Upper lobe of left lung (tissue), 6 donors: ENCODE measurements at places on chromosomes 6 and 20. TPM values are rescaled to one million over a fixed set of nuclear protein-coding genes. Genes with fewer than 3 reads are reported as not detected.

DNA sequence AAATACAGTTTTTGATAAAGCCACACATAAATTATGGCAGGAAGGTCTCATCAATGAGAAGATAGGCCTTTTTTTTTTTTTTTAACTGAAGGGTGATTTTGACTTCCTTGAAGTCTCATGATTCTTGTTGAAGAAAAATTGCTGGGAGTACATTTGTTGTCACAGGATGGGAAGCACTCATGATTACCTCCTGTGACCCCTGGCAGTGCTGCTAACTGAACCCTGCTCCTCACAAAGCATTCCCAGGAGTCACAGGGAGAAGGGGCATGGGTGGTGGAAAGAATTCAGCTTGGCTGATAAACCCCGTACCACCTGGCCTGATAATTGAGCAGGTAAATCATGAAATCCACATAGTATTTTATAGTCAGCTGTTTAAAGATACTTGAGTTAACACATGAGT is 86.9 kb downstream of the CD109 start:
- DNase-seq, result no peak
- no peaks in the 10 kb centered on the region for H3K4me1 ChIP-seq
- no peak overlapping the region for H3K4me3 ChIP-seq
- no peak overlapping the region for H3K27ac ChIP-seq
- H3K27me3 ChIP-seq, result no peaks in the 10 kb centered on the region

GRCh38 chr6:148776321-148777308 is 29.8 kb downstream of the UST start:
- no peak overlapping the region for H3K4me3 ChIP-seq
- no peaks in the 10 kb centered on the region for H3K27me3 ChIP-seq
- no peaks in the 10 kb centered on the region for H3K36me3 ChIP-seq
- DNase-seq, result no peak
- peaks cover 12% of the 10 kb centered on the region for H3K4me1 ChIP-seq
- H3K27ac ChIP-seq, result no peak overlapping the region

The PIGT gene
- total RNA-seq, result 67.4 TPM

- H3K36me3 ChIP-seq, result no peaks in the 10 kb centered on the region
- no peak overlapping the region for H3K4me3 ChIP-seq
- no peak overlapping the region for H3K27ac ChIP-seq
- H3K4me1 ChIP-seq, result no peaks in the 10 kb centered on the region
Measured at GRCh38 chr6:156185113-156185512, 592.1 kb upstream of the ARID1B start.

The ECT2L gene
- total RNA-seq, result 28.4 TPM

- no peaks in the 10 kb centered on the region for H3K4me1 ChIP-seq
- H3K27ac ChIP-seq, result no peak overlapping the region
- H3K36me3 ChIP-seq, result no peaks in the 10 kb centered on the region
- H3K4me3 ChIP-seq, result no peak overlapping the region
- no peaks in the 10 kb centered on the region for H3K27me3 ChIP-seq
- no peak for DNase-seq
Measured at GRCh38 chr6:85261271-85261670, 188.6 kb upstream of the NT5E start.

- H3K36me3 ChIP-seq, result no peaks in the 10 kb centered on the region
- H3K27me3 ChIP-seq, result no peaks in the 10 kb centered on the region
- no peak overlapping the region for H3K4me3 ChIP-seq
- no peaks in the 10 kb centered on the region for H3K4me1 ChIP-seq
Measured at GRCh38 chr20:60986506-60987156, 265.4 kb upstream of the CDH4 start.

DNA sequence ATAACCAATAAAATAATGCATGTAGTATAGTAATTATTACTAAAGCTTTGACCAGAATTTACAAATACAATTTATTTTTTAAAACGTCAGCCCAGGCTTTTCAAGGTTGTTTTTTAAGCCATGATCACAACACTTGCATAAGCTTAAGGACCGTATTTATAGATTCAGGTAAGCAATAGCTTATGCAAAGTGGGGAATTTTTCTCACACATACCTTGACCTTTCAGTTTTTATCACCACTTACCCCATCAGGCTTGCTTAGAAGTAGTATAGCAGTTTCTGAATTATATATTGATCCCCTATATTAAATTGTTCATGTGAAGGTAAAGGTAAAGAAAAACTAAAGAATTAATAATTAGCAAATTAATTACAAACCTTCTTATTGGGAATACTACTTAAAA is 232.3 kb upstream of the FKBP1C start:
- no peaks in the 10 kb centered on the region for H3K27me3 ChIP-seq
- no peaks in the 10 kb centered on the region for H3K36me3 ChIP-seq
- no peak overlapping the region for H3K4me3 ChIP-seq
- no peak overlapping the region for H3K27ac ChIP-seq
- DNase-seq, result no peak

DNA sequence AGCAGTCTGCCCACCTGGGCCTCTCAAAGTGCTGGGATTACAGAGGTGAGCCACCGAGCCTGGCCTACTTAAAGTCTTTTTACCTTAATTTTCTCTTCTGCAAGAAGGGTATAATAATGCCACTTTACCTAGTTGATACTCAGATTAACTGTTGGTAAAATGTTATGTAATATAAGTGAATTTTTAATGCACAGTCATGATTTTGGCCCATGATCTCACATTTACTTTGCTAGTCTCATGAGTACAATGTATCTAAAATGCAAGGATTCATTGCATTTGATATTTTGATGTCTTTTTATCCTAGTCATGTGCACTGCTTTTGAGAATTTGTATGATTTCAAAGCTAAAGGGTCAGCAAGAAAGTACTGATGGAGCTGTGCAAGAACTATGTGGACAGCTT is 13.1 kb downstream of the DNAH8 start:
- peaks cover 6% of the 10 kb centered on the region for H3K4me1 ChIP-seq
- no peaks in the 10 kb centered on the region for H3K36me3 ChIP-seq
- no peak for DNase-seq
- no peak overlapping the region for H3K27ac ChIP-seq
- no peaks in the 10 kb centered on the region for H3K27me3 ChIP-seq

- peak overlapping the region; percentile 78 for H3K27ac ChIP-seq
- no peak overlapping the region for H3K4me3 ChIP-seq
- no peaks in the 10 kb centered on the region for H3K4me1 ChIP-seq
- H3K27me3 ChIP-seq, result no peaks in the 10 kb centered on the region
- no peak for DNase-seq
Measured at GRCh38 chr20:44495257-44495656, 19.6 kb downstream of the TTPAL start.

The DEFB119 gene
- not detected for total RNA-seq

- H3K4me1 ChIP-seq, result peaks cover 9% of the 10 kb centered on the region
- no peak for DNase-seq
- no peak overlapping the region for H3K27ac ChIP-seq
Measured at GRCh38 chr6:2543321-2543720, 207.4 kb downstream of the MYLK4 start.

DNA sequence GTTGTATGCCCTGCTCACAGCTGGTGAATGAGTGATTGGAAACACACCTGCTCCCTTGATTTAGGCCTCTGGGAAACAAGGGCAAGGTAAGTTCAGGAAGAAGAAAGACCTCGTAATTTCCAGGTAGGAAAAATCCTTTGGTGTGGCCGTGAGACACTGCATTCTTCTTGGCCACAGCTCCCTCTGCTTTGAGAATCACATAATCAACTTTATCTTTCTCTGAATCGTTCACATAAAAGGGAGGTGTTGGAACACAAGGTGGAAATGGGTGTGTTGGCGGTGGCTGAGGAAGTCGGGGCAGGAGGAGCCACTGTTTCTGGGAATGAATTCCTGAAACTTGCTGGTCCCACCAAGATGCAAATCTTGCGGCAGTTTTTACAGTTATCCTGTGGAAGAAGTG is 25.9 kb downstream of the FAM209B start:
- no peaks in the 10 kb centered on the region for H3K27me3 ChIP-seq
- no peaks in the 10 kb centered on the region for H3K4me1 ChIP-seq
- H3K4me3 ChIP-seq, result no peak overlapping the region
- no peak overlapping the region for H3K27ac ChIP-seq
- DNase-seq, result no peak

DNA sequence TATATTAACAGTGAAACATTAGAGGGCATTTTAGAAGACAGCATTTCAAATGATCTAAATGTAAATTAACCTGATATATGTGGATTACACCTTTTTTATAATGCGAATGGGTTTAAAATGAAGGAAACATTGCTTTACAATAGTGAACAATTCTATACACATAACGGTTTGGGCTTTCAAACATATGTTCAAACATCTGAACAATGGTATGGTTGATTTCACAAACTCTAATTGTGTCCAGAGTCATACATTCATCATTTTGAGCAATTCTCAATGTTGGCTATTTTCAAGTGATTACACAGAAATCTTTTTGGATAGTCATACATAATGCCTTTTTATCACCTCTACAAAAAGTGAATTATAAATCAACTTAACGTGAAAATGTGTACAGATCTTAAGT is 578.1 kb downstream of the PHF3 start:
- DNase-seq, result no peak
- no peaks in the 10 kb centered on the region for H3K4me1 ChIP-seq
- H3K27me3 ChIP-seq, result no peaks in the 10 kb centered on the region
- H3K27ac ChIP-seq, result no peak overlapping the region

The TGM2 gene
- total RNA-seq, result 98.7 TPM

The GNRH2 gene
- not detected for total RNA-seq

DNA sequence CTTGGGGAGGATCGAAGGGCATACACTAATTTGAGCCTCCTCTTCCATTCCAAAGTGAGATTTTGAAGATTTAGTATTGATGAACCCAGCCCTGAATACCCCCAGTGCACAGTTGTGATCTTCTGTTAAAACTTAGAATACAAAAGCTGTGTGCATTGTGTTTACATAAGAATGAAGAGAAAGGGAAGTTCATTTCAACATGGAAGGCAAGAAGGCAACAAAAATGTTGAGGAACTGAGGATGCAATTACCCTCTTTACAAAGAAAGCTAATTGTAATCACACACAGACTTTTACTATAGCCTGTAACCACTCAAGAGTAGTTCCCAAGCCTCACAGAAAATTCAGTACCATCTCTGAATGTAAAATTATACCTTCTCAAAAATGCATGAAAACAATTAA is 49.3 kb downstream of the GFOD1 start:
- DNase-seq, result no peak
- H3K4me1 ChIP-seq, result peaks cover 37% of the 10 kb centered on the region
- H3K27me3 ChIP-seq, result no peaks in the 10 kb centered on the region
- H3K4me3 ChIP-seq, result no peak overlapping the region
- no peak overlapping the region for H3K27ac ChIP-seq

DNA sequence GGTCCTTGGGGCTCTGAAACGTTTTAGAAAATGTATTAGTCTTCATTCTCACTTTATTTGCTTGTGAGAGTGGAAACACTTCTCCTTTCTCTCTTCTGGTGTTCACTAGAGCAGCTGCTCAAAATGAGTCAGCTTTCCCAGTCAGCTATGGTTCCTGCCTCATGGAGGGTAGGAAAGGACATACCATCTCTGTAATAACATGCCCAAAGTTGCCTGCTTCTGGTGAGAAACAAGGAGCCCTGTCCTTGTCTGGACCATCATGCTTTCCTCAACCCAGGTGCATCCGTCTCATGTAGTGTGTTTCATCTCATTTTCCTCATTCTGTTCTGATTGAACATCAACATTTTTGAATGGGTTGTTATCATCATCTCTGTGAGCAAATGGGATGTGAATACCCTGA is 17.1 kb upstream of the TINAG start:
- H3K27me3 ChIP-seq, result no peaks in the 10 kb centered on the region
- no peak for DNase-seq
- no peak overlapping the region for H3K4me3 ChIP-seq
- no peaks in the 10 kb centered on the region for H3K4me1 ChIP-seq
- no peak overlapping the region for H3K27ac ChIP-seq
- H3K36me3 ChIP-seq, result no peaks in the 10 kb centered on the region

The CSNK2B gene
- total RNA-seq, result 144 TPM

DNA sequence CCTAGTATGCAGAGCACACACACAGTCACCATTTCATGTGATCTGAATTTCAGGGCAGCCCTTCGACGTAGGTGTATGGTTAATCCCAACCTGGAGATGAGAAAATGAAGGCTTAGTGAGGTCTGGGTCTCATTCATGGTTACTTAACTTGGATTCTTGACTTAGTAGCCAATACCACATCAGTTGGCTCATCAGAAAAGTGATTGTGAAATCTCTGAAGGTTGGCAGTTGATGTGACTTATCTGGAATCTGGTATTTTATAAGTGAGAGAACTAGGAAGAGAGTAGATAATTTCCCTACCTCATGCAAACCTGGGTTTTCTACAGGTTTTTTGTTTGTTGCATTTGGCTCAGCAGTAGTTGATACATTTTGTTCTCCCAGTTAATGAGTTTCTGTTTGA is 123.7 kb downstream of the CCDC170 start:
- DNase-seq, result no peak
- H3K36me3 ChIP-seq, result no peaks in the 10 kb centered on the region
- H3K27ac ChIP-seq, result no peak overlapping the region
- no peaks in the 10 kb centered on the region for H3K4me1 ChIP-seq
- no peaks in the 10 kb centered on the region for H3K27me3 ChIP-seq

GRCh38 chr6:133083248-133083967 is 157.7 kb upstream of the EYA4 start:
- no peak for DNase-seq
- no peaks in the 10 kb centered on the region for H3K4me1 ChIP-seq
- no peaks in the 10 kb centered on the region for H3K27me3 ChIP-seq
- H3K4me3 ChIP-seq, result no peak overlapping the region
- no peak overlapping the region for H3K27ac ChIP-seq

DNA sequence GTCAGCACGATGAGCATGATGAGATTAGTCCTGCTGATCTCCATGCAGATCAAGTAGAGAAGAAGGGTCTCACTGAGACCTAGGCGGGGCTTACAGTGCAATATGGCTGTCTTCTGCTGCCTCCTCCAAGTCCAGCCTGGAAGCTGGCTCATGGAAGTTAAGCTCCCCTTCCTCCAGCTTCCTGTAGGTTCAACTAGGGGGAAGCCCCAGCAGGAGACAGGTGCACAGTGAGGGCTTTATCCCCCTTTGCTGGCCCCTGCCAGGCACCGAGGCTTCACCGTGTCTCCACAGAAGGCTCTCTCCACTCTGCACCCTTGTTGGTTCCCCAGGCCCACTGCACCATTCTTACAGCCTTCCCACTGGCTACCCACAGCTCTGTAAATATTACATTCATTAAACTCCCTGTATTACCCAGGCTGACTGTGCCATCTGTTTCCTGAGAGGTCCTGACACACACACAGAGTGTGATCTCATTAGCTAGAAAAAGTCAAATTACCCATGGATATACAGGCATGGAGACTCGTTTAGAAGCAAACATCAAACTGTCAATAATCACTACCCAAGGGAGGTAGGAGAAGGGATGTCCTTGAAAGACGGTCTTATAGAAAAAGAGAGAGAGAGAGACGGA is 90.4 kb downstream of the SLC2A10 start:
- no peaks in the 10 kb centered on the region for H3K36me3 ChIP-seq
- DNase-seq, result no peak
- H3K27ac ChIP-seq, result no peak overlapping the region
- no peaks in the 10 kb centered on the region for H3K27me3 ChIP-seq

- H3K27me3 ChIP-seq, result no peaks in the 10 kb centered on the region
- no peaks in the 10 kb centered on the region for H3K4me1 ChIP-seq
- H3K36me3 ChIP-seq, result no peaks in the 10 kb centered on the region
- no peak overlapping the region for H3K4me3 ChIP-seq
- no peak for DNase-seq
- H3K27ac ChIP-seq, result no peak overlapping the region
Measured at GRCh38 chr6:96626759-96627364, 63.9 kb downstream of the FHL5 start.
